ENCODE measurements at places on chromosomes 3 and 15.

DNA sequence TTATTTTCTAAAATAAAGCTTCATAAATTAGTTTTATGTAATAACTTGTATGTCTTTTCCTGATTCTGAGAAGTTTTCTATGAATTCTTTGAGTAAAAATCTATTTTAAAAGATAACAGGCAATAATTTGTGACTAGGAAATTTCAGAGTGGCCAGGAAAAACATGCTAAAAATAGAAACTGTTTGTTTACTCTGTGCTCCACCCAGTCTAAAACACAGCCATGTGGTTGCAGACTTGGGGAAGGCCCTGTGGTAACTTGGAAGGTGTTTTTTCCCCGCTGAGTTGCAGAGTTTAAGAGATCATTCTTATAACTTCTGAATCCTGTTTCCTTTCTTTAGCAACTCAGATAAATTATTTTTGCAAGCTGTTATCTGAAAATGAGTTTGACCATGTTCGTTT, 21.9 kb downstream of the PLCL2 start:
- DNase-seq: no peak

DNA sequence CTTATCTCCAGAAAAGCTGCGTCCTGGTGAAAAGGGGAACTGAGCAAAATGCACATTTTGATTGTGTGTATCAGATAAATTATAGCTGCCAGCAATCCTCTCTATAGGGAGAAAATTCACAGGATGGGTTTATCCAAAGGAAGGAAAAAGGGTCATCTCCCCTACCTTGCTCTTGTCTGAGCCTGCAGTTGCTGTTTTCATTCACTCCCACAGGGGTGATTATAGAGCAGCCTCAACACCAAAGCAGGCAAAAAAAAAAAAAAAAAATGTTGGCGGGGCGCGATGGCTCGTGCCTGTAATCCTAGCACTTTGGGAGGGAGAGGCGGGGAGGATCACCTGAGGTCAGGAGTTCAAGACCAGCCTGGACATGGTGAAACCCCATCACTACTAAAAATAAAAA, 333.7 kb downstream of the ROBO2 start:
- DNase-seq: no peak

- DNase-seq: no peak
Measured at GRCh38 chr3:41093476-41093875, 105.8 kb upstream of the CTNNB1 start.

GRCh38 chr3:86228101-86228500, 762.8 kb downstream of the VGLL3 start:
- no peak for DNase-seq

DNA sequence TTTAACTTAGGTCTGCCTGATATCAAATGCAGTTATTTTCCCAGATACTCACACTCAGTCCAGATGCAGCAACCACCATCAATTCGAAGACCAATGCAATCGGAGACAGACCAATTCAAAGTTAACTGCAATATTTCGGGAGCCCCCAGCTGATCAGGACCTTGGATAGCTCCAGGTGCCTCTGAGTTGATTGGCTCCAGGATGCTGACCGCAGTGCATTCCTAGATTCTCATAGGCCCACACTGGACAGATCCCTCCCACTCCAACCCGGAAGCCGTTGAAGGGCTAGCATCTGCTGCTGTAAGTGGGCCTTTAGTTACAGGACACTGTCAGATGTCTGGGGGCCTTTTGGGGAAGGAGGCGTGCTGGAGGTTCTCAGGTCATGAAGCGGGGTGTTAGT, 89.5 kb upstream of the ATP2B2 start:
- DNase-seq: peak; percentile 30

DNA sequence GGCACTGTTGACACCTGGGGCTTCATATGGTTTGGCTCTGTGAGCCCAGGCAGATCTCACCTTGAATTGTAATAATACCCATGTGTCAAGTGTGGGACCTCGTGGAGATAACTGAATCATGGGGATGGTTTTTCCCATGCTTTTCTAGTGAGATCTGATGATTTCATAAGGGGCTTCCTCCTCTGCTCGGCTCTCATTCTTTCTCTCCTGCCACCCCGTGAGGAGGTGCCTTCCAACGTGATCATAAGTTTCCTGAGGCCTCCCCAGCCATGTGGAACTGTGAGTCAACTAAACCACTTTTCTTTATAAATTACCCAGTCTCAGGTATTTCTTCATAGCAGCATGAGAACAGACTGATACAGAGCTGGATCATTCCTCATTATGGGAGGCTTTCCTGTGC, 655.9 kb upstream of the ADAMTS9 start:
- DNase-seq: no peak

- DNase-seq: no peak
Measured at GRCh38 chr3:172258624-172259023, 189.6 kb downstream of the GHSR start.

- DNase-seq: no peak
Measured at GRCh38 chr15:82774496-82774895, 31.4 kb downstream of the FSD2 start.

GRCh38 chr15:39447346-39447745, 133.5 kb upstream of the THBS1 start:
- DNase-seq: no peak

DNA sequence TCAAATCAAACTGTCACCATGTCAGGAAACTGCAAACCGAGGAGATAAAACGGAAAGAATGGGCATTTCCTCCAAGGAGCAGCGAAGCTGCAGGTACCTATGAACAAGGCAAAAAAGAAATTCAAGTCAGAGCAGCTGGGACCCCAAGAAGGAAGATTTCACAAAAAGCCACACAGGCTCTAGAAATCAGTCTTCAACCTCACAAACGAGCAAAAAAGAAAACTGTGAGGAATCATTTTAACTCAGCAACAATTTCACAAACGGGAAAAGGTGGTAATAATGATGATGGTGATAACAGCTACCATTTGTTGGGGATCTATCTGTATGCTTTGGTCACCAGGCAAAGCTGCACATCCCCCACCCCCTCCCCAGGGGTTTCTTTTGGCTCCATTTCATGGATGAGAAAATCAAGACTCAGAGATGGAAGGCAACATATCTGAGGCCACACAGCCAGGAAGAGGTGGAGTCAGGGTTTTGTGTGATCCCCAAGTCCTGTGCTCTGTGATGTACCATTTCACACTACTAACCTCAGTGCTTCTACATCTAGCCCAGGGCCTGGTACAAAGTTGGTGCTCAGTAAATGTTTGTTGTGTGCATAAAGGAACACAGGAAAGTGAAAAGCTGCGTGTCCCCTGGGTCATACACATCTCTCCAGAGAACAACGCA, 109.9 kb downstream of the IQSEC1 start:
- peak; percentile 16 for DNase-seq

DNA sequence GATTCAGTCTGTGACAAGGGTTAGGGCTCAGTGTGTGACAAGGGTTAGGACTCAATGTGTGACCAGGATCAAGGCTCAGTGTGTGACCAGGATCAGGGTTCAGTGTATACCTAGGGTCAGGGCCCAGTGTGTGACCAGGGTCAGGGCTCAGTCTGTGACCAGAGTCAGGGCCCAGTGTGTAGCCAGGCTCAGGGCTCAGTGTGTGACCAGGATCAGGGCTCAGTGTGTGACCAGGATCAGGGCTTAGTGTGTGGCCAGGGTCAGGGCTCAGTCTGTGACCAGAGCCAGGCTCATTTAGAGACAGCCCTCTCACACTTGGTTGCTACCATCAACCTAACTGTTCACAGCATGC, 24.2 kb downstream of the LOXL1 start:
- no peak for DNase-seq

DNA sequence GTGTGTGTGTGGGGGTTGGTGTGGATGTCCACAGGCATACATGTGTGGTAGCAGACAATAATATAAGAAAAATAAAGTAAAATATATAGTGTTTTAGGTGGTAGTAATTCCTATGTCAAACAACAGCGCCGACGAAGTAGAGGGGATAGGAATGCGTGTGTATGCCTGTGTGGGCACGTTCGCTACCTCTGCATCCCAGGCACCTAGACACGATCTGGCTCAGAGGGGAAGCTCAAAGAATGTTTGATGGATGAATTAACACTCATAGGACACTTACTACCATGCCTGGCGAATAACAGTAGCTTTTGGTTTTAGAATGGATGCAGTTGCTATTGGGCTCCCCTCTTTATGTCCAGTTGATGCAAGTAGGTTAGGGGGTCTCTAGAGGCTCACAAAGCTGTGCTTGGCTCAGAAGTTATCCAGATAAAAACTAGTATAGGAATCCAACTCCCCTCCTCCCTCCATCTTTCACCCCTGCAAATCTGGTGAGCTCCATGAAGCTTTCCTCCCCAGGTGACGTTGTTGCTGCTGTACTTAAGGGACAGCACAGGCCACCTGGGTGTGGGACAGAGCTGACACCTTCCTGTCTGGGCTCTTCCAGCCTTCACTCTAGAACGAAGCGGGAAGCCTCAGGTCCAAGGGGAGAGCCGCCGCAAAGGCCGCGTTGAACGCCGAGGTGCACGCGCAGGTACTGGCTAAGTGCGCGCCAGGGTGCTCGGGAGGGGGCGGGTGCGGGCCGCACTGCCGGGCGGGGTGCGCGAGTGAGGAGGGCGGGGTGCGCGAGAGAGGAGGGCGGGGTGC, 192.6 kb upstream of the LYSMD4 start:
- peak; percentile 86 for DNase-seq

GRCh38 chr3:16060945-16061344, 113.5 kb upstream of the GALNT15 start:
- DNase-seq: no peak

Data from CD4-positive, alpha-beta T cell treated with Interleukin-17A for 4 hours (primary cell).